ENCODE measurements at places on chromosomes 6 and 20. TPM values are rescaled to one million over a fixed set of nuclear protein-coding genes. Genes with fewer than 3 reads are reported as not detected.

- no peak overlapping the region for H3K27ac ChIP-seq
- no peaks in the 10 kb centered on the region for H3K36me3 ChIP-seq
- no peak overlapping the region for H3K4me3 ChIP-seq
- H3K27me3 ChIP-seq, result peaks cover 12% of the 10 kb centered on the region
- DNase-seq, result no peak
Observed at GRCh38 chr6:52588710-52589091, 11.8 kb upstream of the TRAM2 start.

GRCh38 chr20:4444404-4444803, 277.3 kb upstream of the PRND start:
- no peak for DNase-seq
- H3K36me3 ChIP-seq, result no peaks in the 10 kb centered on the region
- peaks cover 5% of the 10 kb centered on the region for H3K27me3 ChIP-seq
- no peak overlapping the region for H3K27ac ChIP-seq

DNA sequence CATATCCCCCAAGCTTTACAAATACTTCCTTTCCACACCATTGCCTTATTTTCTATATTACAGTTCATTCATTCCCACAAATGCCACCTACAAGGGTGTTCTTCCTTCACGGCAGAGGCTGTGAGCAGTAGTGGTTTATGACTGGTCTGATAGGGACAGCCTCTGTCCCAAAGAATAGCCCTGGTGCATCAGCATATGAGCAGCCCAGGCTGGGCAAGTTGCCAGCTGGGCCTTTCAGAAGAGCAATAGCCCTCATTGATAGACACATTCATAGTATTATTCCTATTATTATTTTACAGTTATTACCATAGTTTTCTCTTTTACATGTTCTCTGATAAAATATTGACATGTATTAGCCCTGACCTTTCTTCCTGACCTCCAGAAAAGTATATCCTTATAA, 149.9 kb downstream of the MMS22L start:
- no peaks in the 10 kb centered on the region for H3K36me3 ChIP-seq
- no peaks in the 10 kb centered on the region for H3K4me1 ChIP-seq
- DNase-seq, result no peak
- no peak overlapping the region for H3K4me3 ChIP-seq

DNA sequence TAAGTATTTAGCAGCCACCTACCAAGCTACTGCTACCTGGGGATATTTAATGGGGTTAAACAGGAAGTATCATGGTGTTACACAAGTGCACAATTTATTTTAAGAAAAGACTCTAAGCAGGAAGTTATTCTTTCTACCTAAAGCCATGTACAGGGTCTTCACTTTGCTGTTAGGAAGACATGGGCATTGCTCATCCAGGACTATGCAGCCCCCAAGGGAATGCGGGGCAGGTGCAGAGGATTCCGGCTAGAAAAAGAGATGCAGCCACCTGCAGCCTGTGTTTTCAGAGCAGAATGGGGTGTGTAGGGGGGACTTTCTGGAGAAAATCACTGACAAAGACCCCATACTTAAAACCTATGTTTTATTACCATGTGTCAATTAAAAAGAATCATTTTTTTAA, 399.1 kb upstream of the NOX3 start:
- no peak overlapping the region for H3K27ac ChIP-seq
- no peaks in the 10 kb centered on the region for H3K36me3 ChIP-seq
- no peak for DNase-seq

GRCh38 chr20:63567136-63567385, 7.0 kb downstream of the HELZ2 start:
- H3K36me3 ChIP-seq, result peaks cover 2% of the 10 kb centered on the region
- peaks cover 3% of the 10 kb centered on the region for H3K27me3 ChIP-seq
- no peak for DNase-seq
- H3K4me1 ChIP-seq, result peaks cover 12% of the 10 kb centered on the region

- no peak for DNase-seq
- H3K4me3 ChIP-seq, result no peak overlapping the region
Observed at GRCh38 chr6:282867-283416, 9.3 kb upstream of the DUSP22 start.

GRCh38 chr6:169990095-169991030, 238.9 kb downstream of the ERMARD start:
- peaks cover 19% of the 10 kb centered on the region for H3K4me1 ChIP-seq
- peak; percentile 18 for DNase-seq
- no peaks in the 10 kb centered on the region for H3K36me3 ChIP-seq
- peak overlapping the region; percentile 34 for H3K27ac ChIP-seq
- no peaks in the 10 kb centered on the region for H3K27me3 ChIP-seq

- no peak for DNase-seq
- H3K27me3 ChIP-seq, result no peaks in the 10 kb centered on the region
- H3K4me1 ChIP-seq, result no peaks in the 10 kb centered on the region
- H3K4me3 ChIP-seq, result no peak overlapping the region
- H3K27ac ChIP-seq, result no peak overlapping the region
- no peaks in the 10 kb centered on the region for H3K36me3 ChIP-seq
Observed at GRCh38 chr6:120005292-120005976, 655.9 kb upstream of the MAN1A1 start.

The C20orf204 gene
- 4.3 TPM for total RNA-seq

The ADGRB3 gene
- total RNA-seq, result 0.14 TPM

The RNF39 gene
- not detected for total RNA-seq

The NHLRC1 gene
- 0.43 TPM for total RNA-seq

The HLA-DOA gene
- total RNA-seq, result 0.37 TPM

The CASS4 gene
- 4.6 TPM for total RNA-seq
